ENCODE measurements at places on chromosomes 1 and 21.

DNA sequence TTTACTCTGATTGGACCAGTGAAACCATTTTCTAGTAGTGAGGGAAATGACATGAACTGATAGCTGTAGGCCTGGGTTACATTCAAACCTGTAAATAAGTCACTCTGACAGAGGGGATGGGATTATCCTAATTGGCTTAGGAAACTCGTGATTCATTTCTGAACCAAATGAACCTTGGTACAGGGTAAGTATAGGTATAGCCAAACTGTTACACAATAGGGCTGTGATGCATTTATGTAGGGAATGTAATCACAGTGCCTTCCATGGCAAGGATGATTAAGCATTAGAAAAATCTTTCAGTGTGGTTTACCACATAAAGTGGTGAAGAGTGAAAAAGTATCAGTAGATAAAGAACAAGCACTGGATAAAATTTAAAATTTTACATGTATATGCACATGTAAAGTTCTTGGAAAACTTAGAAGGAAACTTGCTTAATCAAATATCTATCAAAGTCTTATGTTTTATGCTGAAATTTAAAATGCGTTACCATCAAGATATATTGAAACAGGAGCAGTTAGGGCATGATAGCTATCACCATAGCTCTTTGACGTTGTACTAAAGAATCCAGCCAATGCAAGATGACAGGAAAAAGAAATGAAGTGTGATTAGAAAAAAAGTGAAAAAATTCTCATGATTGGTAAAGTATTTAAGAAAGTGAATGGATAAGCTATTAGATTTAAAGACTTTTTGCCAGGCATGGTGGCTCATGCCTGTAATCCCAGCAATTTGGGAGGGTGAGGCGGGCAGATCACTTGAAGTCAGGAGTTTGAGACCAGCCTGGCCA is 63.0 kb downstream of the RABGAP1L start:
- no peak for DNase-seq

- DNase-seq: no peak
Observed at GRCh38 chr1:115839679-115840237, 1.2 kb downstream of the NHLH2 start.

- no peak for DNase-seq
Observed at GRCh38 chr1:241776911-241777310, 71.1 kb upstream of the EXO1 start.

DNA sequence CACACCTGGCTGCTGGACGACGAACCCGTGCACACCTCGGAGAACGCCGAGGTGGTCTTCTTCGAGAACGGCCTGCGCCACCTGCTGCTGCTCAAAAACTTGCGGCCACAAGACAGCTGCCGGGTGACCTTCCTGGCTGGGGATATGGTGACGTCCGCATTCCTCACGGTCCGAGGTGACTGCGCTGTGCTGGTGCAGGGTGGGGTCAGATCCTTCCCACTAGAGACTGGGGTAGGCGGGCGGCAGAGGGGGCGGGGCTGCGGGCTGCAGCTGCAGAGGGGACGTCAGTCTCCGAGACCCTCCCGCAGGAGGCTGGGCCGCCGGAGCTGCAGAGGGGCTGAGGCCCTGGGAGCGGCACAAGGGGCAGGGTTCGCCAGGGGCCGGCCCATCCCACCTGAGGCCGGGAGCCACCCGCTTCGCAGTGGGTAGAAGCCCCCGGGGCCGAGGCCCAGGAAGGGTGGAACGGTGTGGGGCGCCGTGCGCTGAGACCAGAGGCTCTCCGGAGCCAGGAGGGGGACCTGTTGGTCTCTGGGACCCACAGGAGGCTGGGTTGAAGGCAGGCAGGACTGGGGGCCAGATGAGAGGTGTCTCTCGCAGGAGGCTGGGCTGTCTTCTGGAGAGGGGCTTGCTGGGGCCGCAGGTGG is 90.6 kb downstream of the TRIM11 start:
- no peak for DNase-seq

GRCh38 chr1:54808443-54809207 is 7.5 kb upstream of the TTC22 start:
- DNase-seq: no peak

DNA sequence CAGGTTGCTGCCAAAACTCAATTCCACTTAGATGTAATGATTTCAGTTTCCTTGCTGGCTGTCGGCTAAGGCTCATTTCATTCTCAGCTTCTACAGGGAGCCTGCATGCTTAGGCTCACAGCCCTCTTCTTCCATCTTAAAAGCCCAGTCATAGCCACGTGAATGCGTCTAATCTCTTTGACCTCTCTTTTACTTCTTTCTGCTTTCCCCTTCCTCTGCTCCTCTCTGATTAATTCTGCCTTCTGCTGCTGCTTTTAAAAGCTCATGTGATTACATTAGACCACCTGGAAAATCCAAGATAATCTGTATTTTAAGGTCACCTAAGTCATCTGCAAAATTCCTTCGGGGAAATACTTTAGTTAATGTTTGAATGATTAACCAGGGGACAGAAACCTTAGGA is 812.8 kb upstream of the BRINP3 start:
- DNase-seq: no peak

- DNase-seq: no peak
Observed at GRCh38 chr1:22855668-22856606, 116.7 kb downstream of the LACTBL1 start.

GRCh38 chr1:54105080-54105479 is 47.7 kb downstream of the CDCP2 start:
- peak; percentile 76 for DNase-seq

- DNase-seq: no peak
Observed at GRCh38 chr1:5690291-5690690, 301.9 kb downstream of the NPHP4 start.

- no peak for DNase-seq
Observed at GRCh38 chr1:81700728-81701470, 99.8 kb upstream of the ADGRL2 start.

DNA sequence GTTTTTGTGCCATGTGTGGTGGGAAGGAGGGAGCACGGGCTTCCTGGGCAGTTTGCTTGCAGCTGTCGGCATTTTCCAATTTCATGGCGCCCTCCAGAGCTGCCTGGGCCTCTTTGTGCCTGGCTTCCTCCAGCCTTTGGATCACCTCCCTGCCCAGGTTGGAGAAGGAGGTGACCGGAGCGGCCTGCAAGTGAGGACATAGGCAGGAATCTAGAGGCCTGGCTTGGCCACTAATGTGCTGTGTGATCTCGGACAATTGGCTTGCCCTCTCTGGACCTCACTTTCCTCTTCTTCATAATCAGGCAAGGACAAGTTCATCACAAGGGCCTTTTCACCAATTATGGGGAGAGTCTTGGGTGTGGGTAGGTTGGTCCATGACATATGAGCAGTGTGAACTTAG is 245.1 kb downstream of the MATN1 start:
- no peak for DNase-seq

GRCh38 chr1:109131059-109131458 is 17.1 kb downstream of the ELAPOR1 start:
- no peak for DNase-seq

DNA sequence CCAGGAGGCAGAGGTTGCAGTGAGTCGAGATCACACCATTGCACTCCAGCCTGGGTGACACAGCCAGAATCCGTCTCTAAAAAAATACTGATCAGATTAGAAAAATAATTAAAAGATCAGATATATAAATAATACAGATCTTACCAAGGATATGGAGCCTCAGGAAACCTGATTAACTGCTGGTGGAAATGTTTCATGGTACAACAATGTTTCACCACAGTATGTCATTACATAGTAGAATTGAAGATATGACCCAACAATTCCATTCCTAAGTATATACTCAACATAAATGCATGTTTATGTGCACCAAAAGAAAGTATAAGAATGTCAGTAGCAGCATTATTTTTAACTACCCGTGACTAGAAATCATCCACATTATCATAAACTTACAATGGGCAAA is 41.7 kb downstream of the CD53 start:
- no peak for DNase-seq

- DNase-seq: no peak
Observed at GRCh38 chr21:14086553-14086952, 124.2 kb downstream of the LIPI start.

DNA sequence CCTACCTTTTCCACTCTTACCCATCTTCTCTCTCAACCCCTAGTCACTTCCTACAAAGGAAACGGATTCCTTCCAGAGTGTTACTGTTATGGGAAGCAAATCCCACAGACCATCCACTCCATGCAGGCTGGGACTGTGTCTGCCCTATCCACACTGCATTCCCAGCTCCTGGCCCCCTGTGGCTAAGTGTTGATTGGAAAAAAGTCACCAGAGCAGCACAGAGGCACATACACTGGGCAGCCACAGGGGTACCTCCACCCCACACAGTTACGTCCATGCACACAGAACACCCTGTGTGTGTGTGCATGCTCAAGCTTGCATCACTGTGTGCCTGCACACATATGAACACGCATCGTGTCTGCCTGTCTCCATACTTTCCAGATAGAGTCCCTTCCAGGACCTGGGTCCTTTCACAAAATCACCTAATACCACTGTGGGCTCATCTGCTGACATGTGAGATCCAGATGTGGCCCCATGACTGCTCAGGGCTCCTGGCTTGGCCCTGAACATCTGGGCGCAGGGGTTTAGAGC is 4.2 kb upstream of the SERINC2 start:
- DNase-seq: no peak

DNA sequence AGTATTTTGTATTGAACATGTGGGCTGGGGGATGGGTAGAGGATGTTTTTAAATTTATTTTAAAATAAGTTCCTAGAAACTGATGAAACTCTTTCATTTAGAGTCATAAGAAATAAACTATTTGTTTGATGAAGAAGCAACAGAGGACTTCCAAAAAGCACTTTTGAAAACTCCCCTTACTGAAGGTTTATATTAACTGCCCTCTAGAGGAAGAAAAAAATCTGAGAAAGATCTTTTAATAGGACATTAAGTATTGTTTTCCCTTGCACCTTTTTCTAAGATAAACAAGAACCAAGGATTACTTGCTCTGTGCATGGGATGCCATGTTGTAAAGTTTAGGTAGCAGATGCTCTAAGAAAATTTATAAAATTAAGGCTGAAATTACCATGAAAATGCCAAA is 14.1 kb downstream of the DISP1 start:
- DNase-seq: no peak

DNA sequence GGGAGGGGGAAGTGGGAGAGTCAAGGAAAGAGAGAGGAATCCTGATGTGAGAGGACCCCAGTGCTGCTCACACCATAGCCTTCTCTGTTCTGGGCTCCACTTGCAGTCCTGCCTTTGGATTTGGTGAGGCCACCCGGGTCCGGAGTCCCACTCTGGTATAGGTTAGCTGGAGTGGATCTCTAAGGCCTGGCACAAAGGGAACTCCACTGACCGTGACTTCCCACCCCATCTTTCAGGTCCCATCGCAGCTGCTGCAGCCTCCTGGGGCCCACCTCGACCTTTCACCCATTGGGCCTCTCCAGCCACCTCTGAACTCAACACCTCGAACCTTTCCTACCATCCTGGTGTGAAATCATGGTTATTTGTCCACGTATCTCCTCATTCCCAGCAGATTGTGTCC is 324.4 kb downstream of the MATN1 start:
- DNase-seq: no peak

- DNase-seq: no peak
Observed at GRCh38 chr21:38773099-38774061, 32.3 kb upstream of the ETS2 start.

GRCh38 chr21:37557261-37557950 is 190.8 kb downstream of the DYRK1A start:
- DNase-seq: peak; percentile 65

DNA sequence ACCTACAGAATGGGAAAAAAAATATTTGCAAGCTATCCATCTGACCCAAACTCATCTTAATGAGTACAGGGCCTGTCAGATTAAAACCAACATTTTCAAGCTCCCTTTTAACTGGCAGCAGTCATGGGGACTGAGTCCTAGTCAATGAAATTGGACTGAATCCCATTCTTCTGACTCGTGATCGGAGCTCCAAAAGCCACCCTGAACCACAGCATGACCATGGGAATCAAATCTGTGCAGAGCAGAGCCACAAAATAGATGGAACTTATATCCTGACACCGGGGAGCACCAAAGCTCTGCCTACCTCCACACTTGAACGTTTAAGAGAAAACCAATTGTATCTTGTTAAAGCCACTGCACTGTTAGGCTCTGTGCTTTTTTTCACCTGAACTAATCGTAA is 5.0 kb upstream of the RWDD3 start:
- no peak for DNase-seq

GRCh38 chr1:158203693-158204457 is 23.2 kb downstream of the CD1D start:
- DNase-seq: no peak

GRCh38 chr1:153945131-153945794 is 1.3 kb downstream of the DENND4B start:
- no peak for DNase-seq

DNA sequence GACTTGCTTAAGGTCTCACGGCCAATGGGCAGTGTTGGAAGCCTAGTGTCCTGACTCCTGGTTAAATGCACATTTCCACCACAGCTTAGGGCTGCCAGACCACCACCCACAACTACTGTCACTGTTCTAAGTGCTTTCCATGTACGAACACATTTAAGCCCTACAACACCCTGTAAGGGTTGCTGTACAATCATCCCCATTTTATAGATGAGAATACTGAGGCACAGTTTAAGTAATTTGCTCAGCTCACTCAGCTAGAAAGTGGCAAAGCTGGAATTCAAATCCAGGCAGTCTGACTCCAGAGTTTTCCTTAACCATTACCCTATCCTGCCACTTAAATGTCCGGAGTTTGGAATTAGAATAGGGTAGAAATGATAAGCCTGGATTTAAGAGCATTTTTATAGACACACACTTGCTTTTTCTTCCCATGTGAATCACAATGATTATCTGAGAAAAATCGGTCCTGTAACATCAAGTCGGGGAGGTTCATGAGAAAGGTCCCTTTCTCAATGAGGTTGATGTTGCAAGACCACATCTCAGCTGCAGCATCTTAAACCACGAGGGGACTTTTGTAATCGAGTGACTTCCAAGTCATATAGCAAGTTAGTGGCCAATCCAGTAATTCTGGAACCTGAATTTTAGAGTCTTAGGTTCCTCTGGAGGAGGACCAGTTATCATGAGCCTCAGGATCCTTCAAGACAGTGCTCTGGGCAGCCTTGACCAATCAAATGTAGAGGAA is 8.6 kb downstream of the E2F2 start:
- DNase-seq: no peak

DNA sequence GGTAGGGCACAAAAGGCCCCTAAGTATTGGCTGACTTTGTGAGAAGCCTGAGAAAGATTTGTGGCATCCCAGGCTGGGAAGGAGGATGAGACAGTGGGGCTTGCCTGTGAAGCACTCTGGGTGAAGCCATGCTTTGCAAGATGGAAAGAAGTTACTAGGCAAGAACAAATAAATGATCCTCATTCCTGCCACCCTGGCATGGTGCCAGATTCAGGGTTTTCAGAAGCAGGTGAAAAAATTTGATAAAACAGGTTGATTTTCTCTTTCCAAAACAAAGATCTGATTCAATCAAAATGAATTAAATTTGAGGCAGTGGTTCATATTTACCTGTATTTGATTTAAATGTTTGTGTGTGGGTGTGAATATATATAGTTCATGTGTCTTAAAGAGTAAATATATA is 386.9 kb upstream of the PROX1 start:
- no peak for DNase-seq

- no peak for DNase-seq
Observed at GRCh38 chr1:30808067-30808662, 50.6 kb upstream of the LAPTM5 start.

- no peak for DNase-seq
Observed at GRCh38 chr21:40547906-40548513, 298.9 kb downstream of the DSCAM start.

GRCh38 chr1:30719406-30720270 is 3.7 kb downstream of the MATN1 start:
- no peak for DNase-seq

Measured in vagina (tissue), 2 donors.